Activated T-cell treated with anti-CD3 and anti-CD28 coated beads, Interleukin-2, amount 50 U/mL, for 72 hours (primary cell): ENCODE measurements at places on chromosomes 4 and X.

DNA sequence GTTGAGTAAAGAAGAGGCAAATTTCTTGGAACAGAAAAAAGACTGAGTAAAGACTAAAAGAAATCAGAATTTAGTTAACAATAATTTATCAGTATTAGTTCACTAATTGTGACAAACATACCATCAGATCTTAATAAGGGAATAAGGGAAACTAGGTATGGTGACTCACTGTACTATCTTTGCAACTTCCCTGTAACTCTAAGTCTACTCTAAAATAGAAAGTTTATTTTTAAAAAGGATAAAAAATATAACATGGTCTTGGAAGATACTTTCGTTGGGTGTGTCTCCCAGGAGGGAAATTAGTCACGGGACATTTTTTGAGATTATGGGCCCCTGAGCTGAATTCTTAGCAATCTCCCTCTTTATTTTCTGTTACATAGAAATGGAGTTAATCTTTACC lies 97.3 kb downstream of the EMCN start:
- no peak for DNase-seq

DNA sequence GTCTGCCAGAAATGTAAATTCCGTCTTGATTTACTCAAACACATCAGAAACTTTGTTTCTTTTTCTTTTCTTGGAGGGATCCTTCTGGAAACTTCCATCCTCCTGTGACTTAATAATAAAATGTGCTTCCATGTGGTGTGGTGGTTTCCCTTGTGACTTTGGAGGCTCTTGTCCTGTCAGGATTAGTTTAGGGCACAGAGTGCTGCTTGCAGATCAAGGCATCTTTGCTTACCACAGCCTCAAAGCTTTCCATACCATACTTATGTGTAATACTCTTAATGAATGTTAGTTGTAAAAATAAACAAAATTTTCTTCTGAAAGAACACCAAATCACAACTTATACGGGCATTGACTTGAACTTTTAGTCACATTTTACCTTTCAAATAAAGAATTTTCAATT lies 27.4 kb downstream of the GBA3 start:
- no peak for DNase-seq

GRCh38 chr4:105068516-105068915 lies 78.2 kb upstream of the TET2 start:
- DNase-seq: no peak

GRCh38 chrX:63258144-63258543 lies 93.0 kb downstream of the SPIN4 start:
- no peak for DNase-seq

GRCh38 chrX:155259752-155260151 lies 4.5 kb downstream of the RAB39B start:
- no peak for DNase-seq

DNA sequence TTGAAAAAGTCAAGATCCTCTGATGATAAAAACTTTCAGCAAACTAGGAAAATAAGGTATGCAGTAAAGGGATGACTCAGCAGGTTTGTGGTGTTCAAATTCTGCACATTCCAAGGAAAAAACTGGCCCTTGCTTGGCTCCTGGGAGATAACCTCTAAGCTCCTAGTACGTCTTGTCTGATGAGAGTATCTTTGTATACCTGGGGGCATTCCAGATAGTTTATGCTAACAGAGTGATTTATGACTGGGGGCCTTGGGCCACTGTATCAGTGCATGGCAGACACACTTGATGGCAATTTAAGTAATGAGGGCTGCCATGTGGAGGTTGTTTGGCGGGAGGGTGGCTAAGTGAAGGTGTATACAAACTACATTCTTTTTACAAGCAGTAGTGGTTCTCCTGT lies 56.9 kb downstream of the NSG1 start:
- DNase-seq: no peak

DNA sequence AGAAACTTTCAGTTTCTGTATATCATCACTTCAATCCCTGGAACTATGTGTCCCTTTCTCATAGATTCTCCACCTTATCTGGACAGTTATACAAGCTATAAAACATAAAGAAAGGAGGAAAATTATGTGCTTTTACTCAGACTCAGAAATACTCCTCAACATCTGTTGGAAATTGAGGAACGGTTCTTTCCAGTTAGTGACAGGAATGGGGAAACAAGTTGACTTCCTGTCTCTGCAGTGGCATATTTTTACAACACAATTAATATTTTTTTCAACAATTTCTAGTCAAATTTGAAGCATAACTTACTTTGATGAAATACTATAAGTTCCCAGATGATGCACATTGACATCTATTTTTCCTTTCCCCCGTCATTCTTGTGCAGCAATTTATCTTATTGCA lies 27.9 kb downstream of the ABHD18 start:
- DNase-seq: no peak

- DNase-seq: no peak
Measured at GRCh38 chrX:38973322-38973721, 172.1 kb downstream of the MID1IP1 start.

- peak; percentile 11 for DNase-seq
Measured at GRCh38 chr4:54318904-54319303, 89.8 kb downstream of the PDGFRA start.

- no peak for DNase-seq
Measured at GRCh38 chr4:153427363-153428071, 38.6 kb upstream of the TMEM131L start.

- no peak for DNase-seq
Measured at GRCh38 chr4:185396724-185397385, at the start of gene ANKRD37. TSS of gene ANKRD37 (plus strand) at chr4:185396841. CDS start at chr4:185396924, 83 bp downstream.

DNA sequence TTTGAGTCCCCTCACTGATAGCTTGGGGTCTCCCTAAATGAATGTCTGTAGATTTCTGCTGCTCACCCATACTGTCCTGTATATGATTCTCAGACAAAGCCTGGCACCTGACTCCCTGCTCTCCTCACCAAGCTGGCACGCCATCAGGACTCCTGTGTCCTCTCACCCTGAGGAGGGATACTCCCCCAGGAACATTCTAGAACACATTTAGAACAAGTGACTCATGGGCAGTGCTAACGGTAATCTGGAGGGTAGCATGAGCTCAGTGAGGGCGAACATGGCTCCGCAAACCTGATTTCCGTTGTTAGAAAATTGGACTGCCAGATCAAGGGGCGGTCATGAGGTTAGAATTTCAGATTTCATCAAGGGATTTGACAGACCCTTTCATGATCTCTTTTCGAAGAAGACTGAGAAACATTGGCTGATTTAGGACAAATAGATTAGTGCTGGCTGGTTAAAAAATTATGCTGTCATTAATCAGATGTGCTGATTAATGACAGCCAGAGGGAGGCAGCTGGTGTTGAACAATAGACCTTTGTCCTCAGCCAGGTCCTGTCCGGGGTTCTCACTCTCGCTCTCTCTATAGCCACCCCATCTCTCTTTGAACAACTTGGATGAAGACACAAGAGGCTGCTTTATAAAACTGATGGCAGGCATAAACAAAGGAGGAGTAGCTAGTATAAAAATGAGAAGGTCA lies 244.3 kb downstream of the PTTG2 start:
- DNase-seq: no peak

DNA sequence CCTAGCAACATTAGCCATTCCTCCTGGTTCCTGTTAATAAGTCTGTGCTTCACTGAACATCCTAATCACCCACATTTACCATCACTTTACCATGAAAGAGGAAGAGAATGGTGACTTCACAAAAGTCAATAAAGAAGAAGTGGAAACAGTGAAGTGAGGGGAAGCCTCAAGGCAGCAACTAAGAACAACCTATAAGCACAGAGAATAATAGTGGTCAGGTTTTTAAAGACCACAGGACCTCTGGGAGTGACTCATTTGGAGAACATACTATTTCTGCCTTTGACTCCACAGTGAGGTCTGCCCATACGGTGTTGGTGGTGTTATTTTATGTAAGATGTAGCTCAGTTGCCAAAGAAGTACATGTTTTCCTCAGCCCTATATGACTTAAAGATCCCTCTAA lies 86.0 kb upstream of the TET2 start:
- peak; percentile 52 for DNase-seq

DNA sequence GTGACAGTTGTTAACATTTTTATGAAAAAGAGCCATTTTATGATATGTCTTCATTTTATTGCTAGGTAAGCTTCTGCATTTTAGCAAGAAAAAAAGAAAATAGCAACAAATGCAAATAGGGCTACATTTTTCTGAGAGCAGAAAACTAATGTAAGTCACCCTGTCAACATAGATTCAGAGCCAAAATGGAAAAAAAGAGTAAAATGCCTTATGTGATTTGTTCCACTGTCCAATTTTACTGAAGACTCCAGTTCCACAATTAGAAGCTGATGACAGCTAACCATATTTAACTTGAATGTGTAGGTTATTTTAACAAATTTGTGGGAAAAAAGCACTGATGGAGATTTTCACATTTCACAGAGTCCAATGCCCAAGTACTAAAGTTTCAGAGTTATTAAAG lies 772.3 kb downstream of the FAT4 start:
- DNase-seq: no peak

- no peak for DNase-seq
Measured at GRCh38 chr4:19623866-19624265, 627.8 kb upstream of the SLIT2 start.

DNA sequence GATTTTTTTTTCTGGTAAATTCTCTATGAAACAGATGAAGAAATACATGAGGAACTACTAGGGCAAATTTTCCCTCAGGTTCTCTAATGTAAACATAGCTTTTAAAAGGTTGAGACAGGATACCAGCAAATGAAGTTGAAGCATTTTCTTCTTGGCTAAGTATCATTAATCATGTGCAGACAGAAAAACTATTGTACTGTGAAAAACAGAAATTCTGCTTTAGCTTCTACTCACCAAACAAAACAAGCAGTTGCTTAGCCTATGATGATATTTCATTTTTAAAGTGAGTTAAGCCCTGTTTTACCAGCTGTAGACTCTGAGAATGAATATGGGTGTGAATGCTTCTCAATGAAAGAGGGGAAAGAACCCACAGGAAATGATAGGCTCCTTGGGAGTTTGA lies 358.9 kb downstream of the TRAM1L1 start:
- no peak for DNase-seq

DNA sequence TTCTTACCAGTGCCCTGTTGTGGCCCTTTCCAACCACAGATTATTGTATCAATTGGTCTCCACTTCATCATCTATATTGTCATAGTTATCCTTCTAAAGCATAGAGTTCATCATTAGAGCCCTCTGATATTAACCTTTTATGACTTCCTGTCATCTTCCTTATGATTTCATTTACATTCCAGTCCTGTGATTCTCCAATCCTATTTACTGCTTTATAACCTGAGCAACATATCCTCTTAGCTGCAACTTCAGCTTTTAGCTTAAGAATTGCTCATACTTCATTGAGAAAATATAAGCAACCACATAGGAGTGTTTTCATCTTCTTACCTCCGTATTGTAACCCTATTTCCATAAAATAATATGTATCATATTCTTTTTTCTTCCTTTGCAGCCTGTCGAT lies 252.6 kb upstream of the CENPE start:
- DNase-seq: no peak

GRCh38 chr4:188287169-188287894 lies 148.1 kb downstream of the TRIML1 start:
- DNase-seq: no peak

DNA sequence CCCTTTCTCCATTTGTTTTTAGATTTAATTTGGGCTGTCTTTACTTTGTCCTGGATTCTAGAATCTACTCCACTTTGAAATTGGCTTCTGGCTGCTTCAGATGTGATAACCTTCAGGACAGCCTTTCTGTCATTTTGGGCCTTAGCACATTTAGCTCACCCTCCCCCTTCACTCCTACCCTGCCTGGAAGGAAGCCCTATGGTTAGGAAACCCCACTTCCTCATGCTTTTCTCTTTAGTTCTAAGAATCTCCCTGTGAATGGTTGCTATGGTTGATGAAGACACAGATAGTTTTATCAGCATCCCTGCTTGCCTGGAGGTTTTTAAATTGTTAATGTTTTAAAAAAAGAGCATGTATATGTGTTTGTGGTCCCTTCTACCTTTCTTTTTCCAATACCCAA lies 100.7 kb upstream of the PTPN13 start:
- DNase-seq: no peak

DNA sequence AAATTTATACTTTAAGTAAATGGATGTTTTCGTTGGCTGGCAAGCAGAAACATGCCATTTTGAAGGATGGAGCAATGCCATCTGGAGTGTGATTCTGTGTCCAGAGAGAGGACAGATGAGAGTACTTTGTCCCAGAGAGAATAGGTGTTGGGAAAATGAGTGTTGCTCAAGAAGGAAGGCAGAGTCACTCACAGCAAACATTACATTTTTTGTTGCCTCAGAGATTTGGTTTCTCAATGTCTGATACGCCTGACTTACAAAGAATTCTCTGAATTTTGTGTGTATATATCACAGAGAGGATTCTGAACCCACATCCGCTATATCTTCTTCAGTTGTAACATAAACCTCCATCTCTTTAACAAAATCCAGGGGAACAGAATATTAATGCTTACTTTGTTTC lies 102.8 kb upstream of the PCDH18 start:
- no peak for DNase-seq

DNA sequence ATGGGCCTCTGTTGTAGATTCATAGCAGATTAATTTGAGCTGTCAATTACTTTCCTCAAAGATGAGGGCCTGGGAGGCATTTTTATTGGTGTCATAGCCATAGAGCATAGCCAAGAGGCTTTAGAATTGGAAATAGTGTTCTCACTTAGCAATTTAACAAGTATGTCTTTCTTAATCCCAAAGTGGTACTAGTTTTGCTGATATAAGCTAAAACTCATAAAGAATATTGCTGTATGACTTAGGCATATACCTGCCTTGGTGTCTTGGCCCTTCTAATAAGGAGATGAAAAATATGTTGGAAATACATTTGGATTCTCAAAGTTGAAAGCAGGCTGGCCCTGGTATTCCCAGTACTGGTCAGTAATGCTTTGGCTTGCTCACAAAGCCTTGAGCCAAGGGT lies 221.5 kb upstream of the CXCL13 start:
- no peak for DNase-seq

DNA sequence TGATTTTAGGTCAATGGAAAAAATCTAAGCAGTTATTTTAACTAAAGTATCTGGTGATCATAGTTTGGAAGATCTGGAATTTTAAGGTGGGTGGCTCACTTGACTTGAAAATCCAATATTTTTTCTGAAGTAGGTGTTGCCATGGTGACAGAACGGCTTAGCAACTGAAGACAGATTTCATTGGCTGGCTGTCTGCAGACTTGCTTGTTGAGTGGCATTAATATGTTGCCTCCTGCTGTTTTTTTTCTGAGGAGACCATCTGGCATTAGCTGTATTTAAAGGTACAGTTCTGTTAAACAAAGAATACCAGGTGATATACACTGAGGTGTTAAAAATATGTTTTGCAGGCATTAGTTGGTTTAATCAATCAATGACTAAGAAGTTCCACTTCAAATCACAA lies 19.8 kb downstream of the CPE start:
- no peak for DNase-seq

- peak; percentile 16 for DNase-seq
Measured at GRCh38 chr4:128782076-128782715, 27.3 kb upstream of the JADE1 start.

DNA sequence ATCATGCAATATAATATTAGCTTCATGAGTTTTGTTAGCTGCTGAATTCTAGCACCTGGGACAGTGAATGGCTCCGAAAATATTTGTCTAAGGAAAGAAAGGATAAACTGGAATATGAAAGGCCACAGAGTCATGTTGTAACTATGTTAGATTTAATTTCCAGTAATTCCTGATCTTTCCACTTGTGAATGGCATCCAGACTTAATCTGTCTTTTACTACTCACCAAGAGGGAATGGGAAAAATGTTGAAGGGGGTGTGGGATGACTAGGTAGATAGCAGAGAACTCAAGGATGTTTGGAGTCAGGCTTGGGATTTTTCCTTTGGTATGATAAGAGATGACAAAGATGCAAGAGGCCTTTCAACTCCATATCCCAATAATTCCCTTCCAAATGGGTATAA lies 9.4 kb downstream of the ADH6 start:
- no peak for DNase-seq

- DNase-seq: no peak
Measured at GRCh38 chr4:134622199-134622598, 420.6 kb upstream of the PABPC4L start.
